ENCODE measurements at places on chromosomes 2 and 18. TPM values are rescaled to one million over a fixed set of nuclear protein-coding genes. Genes with fewer than 3 reads are reported as not detected.

GRCh38 chr2:154207288-154208047, 335.7 kb downstream of the GALNT13 start:
- DNase-seq, result no peak

DNA sequence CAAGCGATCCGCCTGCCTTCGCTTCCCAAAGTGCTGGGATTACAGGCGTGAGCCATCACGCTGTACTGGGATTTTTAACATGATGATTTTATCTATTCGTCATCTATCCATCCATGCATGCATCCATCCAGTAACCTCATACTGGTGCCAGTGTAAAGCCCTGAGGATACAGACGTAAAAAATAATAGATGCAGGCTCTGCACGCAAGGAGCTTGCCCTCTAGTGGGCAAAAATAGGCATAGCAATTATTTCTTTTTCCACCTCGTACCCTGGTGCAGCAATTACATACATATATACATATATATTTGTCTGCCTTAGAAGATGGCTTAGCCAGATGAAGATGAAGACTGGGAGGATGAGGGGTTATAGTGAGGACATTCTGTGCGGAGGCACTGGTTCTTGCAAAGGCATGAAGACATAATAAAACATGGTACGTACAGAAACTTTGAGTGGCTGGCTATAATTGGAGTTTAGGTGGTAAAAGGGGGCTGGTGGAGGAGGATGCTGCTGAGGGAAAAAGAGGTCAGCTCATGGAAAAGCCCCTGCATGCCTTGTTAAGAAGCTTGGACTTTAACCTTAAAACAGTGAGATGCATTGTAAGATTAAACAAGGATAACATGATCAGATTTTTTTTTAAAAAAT, 19.6 kb upstream of the RPIA start:
- DNase-seq, result peak; percentile 30

DNA sequence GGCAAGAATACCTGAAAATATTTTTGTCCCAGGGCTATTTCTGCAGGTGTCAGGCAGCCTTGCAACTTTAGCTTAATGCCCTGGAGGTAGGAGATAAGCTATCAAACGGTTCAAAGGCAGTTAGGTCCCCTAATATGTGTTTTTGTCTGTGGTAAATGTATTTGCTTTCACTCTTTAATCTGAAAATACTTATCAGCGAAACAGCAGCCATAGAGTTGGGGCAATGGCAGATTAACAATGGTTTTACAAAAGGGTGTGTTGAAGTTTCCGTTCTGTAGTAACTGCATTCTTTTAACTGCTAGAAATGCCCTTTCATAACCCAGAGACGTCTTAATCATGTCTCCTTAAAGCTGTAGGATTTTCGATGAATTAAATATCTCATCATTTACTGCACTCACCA, 265.0 kb upstream of the TRIB2 start:
- DNase-seq, result no peak

DNA sequence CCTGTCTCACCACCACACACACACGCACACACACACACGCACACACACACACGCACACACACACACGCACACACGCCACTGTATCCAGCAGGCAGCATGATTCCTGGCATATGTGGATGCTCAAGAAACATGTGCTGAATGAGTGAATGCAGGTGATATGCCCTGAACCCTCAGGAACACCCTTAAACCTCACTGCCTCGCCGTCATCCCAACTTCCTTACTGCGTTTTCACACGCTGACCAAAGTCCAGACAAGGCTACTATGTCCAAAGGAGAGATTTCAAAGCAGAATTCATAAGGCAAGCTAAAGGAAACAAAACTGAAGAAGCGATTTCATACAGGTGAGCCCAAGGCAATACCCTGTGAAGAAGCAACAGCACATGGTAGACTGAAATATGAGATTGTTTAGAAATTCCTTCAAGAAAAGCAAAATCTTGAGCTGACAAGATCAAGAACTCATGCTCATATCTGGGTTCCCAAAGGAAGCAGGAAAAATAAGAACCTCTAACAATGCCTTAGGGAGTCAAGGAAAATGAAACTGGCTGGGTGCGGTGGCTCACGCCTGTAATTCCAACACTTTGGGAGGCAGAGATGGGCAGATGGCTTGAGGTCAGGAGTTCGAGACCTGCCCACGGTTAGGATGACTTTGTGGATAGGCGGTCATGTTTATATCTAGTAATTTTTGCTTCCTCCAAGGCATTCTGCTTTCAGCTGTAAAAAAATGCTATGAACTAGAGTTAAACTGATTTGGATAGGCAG, 69.1 kb downstream of the TNFRSF11A start:
- DNase-seq, result no peak

GRCh38 chr2:111116011-111116746, 4.5 kb upstream of the BCL2L11 start:
- no peak for DNase-seq

DNA sequence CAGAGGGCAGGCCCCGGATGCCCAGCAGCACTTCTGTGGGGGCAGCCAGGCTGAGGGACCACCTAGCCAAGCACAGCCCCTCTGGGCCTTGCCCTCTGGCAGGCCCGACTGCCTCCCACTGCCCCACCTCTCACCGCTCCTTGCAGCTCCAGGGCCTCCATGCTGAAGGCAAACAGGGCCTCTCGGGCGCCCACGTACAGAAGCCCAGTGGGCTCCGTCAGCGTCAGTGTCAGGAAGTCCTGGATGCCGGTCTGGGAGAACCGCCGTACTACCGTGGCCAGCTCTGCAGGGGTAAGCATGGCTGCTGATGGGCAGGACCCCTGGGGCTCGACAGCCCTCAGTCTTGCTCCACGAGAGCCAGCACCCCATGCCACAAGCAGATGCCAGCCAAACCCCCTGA, 3.7 kb downstream of the SEMA4C start:
- DNase-seq, result peak; percentile 3

DNA sequence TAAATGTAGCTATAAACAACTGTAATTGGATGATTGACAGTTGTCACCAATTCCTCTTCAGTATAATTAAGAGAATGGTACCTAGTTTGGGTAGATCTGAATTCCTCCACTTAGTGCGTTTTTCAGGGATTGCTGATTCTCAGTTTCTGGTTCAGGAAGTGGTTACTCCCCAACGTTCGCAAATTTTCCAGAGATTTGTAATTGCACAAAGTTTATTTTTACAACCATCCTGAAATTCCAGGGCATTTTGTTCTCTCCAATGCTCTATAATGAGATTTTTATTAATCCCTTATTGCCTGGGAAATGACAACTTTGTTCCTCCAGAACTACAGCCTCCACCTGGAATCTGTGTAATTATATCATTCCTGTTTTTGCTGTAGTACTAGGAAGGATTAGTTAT, 710.6 kb upstream of the ZEB2 start:
- no peak for DNase-seq

DNA sequence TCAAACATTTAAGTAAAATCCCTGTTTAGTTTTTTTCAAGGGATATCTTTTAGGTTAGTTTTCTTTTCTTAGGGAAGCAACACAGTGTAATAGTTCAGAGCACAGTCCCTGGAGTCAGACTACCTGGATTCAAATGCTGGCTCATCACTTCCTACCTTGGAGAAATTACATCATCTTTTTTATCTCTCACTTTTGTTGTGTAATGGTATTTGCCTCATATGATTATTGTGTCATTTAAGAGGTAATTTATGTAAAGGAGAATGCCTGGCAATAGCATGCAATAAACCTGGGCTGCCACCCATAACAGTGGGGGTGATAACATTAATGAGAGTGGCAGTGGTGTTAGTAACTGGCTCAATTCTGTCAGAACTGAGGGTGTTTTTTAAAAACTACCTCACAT, 26.3 kb downstream of the ERLEC1 start:
- DNase-seq, result no peak

- DNase-seq, result no peak
Observed at GRCh38 chr2:192145496-192145895, 49.2 kb downstream of the TMEFF2 start.

GRCh38 chr2:173399229-173399628, 44.6 kb downstream of the CDCA7 start:
- no peak for DNase-seq

DNA sequence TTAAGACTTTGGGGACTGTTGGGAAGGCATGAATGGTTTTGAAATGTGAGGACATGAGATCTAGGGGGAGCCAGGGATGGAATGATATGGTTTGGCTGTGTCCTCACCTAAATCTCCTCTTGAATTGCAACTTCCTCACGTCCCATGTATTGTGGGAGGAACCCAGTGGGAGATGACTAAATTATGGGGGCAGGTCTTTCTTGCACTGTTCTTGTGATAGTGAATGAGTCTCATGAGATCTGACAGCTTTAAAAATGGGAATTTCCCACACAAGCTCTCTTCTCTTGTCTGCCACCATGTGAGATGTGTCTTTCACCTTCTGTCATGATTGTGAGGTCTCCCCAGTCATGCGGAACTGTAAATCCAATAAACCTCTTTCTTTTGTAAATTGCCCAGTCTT, 11.5 kb upstream of the MBP start:
- DNase-seq, result no peak

DNA sequence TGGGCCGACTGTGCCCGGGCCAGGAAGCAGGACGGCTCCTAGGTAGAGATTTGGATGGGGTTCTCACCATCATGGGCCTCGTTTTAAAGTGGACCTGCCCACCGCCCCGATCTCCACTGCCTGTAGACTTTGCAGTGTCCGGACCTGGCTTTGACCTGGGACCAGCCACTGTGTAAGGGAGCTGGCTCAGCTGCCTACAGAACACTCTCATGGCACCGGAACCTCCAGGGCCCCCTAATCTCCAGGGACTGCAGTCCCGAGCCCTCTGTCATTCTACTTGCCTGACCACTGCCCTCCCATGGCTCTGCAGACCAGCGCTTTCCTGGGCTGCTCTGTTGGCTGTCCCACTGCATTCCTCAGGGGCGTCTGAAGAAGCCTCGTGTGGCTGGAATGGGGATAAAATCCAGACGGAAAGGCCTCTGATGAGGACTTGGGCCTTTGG, 120.8 kb downstream of the GLI2 start:
- DNase-seq, result no peak

Gene GCG
- polyA plus RNA-seq, result 18.7 TPM

Gene SH3RF3
- polyA plus RNA-seq, result 4.4 TPM

Gene C2orf74
- polyA plus RNA-seq, result 27.4 TPM

Gene SH2D6
- polyA plus RNA-seq, result 0.42 TPM

Gene SPDYA
- polyA plus RNA-seq, result 2.2 TPM

Gene KCNIP3
- polyA plus RNA-seq, result 7.8 TPM

Gene PSTPIP2
- polyA plus RNA-seq, result 2.9 TPM

Gene DLGAP1
- 1.5 TPM for polyA plus RNA-seq

Measured in muscle of back (tissue), 13 donors.